ENCODE measurements at places on chromosomes 12 and 14.
A peak's percentile ranks its signal among the peaks of the same experiment; 100 is the strongest.

DNA sequence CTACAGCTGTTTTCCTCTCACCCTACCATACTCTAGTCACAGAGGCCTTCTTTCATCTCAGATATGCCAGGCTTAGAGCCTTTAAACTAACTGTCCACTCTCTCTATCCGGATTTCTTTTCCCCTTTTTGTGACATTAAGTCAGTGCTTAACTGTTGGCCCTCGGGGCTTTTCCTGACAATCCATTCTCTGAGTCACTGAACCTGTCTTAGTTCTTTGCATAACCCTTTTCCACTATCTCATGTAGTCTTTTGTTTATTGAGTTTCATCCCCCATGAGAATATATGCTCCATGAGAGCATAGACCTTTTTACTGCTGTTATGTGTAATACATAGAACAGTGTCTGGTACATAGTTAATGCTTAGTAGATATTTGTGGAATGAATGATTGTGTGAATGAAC, 68.7 kb downstream of the PLEKHA5 start:
- no peak for DNase-seq

- no peak for DNase-seq
Measured at GRCh38 chr12:6158749-6159148, 34.3 kb upstream of the VWF start.

DNA sequence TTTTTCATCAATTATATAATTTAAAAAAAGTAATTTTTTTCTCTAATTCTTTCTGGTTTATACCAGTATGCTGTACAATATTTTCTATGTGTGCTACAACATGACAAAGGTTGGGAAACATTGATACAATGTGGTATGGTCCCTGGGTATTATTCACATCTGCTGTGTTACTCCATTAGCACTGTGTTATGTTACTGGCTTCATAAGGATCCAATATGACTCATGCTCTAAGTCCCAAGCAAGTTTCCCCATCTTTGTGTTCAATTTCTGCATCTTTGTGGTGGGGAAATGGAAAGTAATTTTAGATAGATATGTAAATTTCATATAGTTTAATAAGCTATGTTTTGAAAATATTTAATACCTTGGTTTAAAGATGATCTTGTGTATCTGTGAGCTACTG, 35.8 kb downstream of the FBXO33 start:
- no peak for DNase-seq

DNA sequence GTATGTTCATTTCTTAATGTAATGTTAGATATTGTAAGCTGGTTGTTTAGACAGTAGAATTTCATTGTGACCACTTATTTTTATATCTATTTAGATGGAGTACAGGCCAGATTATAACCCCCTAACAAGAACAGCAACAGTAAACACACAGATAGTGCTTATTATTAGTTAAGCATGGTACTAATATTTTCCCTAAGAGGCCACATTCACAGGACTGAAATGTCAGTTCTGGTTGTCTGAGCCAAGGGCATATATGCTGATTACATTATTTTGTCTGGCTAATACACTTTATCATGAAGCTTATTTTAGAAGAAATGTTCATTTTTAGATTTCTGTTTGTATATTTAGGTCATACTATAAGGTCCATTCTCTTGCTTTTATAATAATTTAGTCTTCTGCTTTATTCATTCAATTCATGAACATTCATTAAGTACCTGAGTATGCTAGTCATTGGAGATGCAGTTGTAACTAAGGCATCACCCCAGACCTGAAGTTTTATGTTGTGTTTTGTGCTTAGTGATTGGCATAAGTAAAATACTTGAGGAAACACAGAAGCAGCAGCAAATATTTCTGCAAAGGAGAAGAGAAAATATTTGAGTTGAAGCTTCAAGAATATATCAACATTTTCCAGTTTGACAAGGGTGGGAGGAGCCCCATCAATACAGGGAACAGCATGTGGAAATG, 413.7 kb downstream of the RAD51B start:
- DNase-seq, result no peak

DNA sequence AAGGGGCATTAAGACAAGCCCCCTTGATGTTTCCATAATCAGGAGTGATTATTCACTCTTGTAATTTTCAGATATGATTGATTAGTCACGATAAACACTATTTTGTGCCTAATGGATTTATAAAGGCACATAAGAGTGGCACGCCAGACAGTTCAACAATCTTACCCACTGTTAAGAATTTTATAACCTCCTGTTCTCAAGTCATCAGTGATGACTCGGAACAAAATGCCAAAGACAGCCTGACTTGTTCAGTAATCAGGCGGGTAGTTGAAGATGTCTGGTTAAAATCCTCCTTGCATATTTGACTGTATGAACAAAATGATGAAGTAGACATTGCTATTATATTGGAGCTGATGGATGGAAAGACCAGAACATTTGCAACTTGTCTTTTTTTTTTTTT, 212.1 kb upstream of the RMST start:
- DNase-seq, result no peak

GRCh38 chr14:63737582-63738006, 9.7 kb upstream of the SGPP1 start:
- DNase-seq, result no peak

GRCh38 chr12:94255006-94255405, 106.6 kb downstream of the PLXNC1 start:
- DNase-seq, result no peak

DNA sequence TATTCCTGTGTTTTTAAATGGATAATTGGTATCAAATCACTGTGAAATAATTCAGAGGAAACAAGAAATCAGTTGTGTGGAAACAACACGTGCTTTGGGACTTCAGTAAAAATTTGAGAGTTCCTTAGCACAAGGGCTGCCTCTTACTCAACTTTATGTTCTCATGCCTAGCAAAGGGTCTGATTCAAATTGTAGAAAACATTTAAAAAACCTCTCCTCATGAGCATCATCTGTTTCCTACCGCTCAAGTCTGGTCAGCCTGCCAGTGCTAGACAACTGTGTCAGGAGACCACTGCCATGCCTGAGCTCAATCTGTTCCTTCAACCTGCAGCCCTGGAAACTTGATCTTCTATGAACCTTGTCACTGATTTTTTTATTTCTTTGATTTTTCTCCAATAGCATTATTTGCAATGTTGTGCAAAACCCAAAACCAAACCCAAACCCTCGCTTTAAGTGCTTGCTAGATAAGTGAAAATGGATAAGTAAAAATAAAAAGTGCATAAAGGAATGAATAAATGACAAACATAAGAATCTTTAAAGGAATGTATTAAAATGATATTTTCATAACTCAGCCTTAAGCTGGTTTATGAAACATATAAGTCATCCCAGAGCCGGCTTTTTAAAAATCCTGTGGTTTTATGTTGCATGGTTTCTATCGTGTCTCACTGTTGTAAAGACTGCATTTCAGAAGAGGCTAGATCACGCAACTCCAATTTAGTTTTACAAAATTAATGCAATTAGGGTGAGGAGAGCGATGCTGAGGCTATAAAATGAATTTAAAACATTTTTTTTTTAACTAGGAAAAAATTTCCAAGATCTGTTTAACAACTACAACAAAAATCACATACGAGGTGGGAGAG, 361.2 kb upstream of the PDE3A start:
- DNase-seq, result no peak

GRCh38 chr14:23115039-23115731, 3.9 kb downstream of the CEBPE start:
- DNase-seq, result no peak

DNA sequence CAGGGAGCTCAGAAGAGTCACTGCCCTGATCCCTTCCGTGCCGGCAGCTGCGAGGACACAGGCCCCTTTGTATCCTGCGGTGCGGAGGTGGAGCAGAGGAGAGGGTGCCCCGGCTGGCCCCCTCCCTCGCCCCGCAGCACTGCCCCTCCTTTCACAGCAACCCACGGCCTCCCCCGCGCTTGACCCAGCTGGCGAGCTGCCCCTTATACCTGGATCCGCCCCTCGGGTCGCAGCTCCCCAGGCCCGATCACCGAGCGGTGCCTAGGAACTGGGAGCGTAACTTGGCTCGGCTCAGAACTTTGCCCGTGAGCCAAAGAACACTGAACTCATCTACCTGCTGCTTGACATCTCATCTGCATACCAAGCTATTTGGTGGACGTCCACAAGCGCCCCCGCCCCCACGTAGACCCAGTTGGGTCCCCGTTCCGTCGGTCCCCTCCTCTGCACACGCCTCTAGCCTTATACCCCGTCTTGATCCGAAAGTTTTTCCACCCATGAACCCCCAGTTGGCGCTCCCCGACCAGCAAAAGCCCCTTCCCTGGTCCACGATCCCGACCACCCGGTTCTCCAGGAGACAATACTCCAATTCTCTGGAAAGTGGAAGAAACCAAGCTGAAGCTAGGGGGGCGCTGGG, 697 bp upstream of the DNAJC14 start:
- DNase-seq, result peak; percentile 30

DNA sequence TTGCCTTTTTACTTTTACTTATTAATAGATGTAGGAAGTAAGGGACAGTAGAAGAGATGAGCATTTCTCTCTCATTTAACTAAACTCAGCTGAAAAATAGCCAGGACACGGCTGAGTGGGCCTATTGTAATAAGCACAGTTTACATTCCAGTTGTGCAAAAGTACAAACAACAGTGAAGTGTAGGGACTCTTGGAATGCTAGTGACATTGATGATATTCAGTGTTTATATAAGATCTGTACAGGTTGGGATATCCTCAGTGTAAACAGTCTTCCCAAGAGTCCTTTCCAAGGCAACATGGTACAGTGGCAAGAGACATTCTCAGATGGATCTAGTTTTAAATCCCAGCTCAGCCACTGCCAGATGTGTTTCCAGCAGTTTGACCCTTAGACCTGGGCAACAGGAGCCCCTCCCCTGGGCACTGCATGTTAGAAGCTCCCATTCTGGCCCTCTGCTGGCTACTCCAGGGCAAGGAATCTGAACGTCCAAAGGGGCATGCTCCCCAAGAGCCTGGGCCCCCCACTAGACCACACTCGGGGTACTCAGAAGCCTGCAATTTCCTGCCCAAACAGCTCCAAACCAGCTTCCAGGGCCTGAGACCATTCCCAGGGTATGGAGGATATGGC, 55.3 kb downstream of the STAB2 start:
- DNase-seq, result no peak

- no peak for DNase-seq
Measured at GRCh38 chr14:100783630-100784370, 42.1 kb upstream of the MEG3 start.

DNA sequence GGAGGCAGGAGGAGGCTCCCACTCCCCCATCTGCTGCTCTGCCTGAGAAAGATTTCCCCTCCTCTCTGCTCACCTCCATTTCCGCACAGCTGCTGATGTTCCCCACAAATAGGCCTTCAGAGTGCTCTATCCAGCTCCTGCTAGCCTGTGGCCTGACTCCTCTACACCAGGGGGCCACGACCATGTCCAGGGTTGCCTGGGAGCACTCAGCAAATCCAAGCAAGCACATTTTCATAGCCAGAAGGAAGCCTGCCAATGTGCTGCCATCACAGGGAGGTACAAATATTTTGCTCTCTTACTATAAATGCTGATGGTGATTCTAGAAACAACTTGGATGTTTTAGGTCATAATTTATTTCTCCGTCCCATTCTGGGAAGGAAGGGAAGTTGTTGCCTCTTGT, 17.3 kb downstream of the KCNA5 start:
- no peak for DNase-seq

DNA sequence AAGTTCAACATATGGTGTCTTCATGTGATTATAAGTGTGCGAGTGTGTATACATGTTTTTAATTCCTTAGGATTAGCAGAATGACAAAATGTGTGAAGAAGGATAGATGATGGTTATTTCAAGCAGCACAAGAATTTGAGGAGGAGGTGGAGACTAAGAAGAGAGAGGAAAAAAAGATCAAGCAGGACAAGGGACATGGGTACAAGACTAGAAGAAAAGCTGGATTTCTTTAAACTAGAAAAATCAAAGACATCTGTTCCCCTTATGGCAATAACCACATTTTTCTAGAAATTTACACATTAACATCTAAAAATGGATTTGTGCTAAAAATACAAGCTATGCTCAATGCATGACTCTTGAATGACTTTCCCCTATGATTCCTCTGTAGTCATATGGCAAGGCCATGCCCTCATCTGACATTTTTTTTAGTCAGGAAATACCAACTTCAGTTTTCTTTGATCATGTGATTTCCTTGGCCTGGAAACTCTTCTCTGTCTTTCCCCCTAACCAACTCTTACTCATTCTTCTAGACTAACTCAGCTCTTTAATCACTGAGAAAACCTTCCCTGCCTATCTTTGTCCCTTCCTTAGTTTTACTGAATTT, 435.8 kb downstream of the NRXN3 start:
- no peak for DNase-seq

DNA sequence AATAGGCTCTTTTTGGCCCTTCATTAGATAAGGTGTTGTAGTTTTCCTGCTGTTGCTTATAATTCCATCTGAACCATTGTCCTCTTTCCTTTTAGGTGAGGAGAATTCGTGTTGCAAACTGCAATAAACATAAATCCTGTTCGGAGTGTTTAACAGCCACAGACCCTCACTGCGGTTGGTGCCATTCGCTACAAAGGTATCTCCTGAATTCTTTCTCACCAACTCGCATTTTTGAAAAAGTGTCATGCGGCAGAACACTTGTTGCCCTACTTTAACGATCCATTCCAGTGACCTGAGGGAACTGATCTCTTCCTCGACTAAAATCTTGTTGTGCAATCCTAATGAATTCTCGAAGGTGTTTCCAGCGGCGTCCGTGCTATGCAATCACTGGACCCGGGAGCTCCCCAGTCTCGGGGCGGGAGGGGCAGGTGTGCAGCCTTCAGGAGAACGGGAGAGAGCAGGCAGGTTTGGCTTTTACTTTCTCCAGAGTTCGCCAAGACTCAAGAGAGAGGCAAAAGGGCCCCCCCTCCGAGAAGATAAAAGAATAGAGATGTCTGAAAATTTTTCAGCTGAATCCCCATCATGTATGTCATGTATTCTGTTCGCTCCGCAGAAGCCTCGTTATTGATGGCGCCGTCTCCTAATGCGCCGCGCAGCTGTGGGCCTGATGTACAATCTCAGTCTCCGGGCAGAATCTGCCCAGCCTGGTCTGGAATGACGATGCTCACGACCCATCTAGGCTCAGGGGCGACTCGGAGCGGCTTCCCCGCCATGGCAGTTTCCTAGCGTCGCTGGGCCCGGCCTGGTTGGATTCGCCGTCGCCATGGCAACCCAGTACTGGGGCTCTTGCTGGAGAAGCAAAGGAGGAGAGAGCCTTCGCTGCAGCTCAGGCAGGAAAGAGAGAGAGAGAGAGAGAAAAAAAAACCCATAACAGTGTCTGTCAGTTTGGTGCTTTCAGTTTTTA, 38.2 kb downstream of the PLXNC1 start:
- no peak for DNase-seq

GRCh38 chr12:83817730-83818129, 1094.9 kb downstream of the SLC6A15 start:
- no peak for DNase-seq
